ENCODE measurements at places on chromosomes 1 and 21. TPM values are rescaled to one million over a fixed set of nuclear protein-coding genes. Genes with fewer than 3 reads are reported as not detected.

GRCh38 chr21:15809818-15810217 is 80.0 kb downstream of the USP25 start:
- DNase-seq, result no peak

DNA sequence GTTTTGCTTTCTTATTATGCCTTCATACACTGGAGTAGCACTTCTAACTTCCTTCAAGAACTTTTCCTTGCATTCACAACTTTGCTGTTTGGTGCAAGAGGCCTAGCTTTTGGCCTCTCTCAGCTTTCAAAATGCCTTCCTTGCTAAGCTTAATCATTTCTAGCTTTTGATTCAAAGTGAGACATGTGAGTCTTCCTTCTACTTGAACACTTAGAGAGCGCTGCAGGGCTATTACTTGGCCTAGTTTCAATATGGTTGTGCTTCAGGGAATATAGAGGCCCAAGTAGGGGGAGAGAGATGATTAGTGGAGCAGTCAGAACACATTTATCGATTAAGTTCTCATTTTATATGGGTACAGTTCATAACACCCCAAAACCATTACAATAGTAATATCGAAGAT is 12.4 kb downstream of the ANGEL2 start:
- DNase-seq, result no peak

DNA sequence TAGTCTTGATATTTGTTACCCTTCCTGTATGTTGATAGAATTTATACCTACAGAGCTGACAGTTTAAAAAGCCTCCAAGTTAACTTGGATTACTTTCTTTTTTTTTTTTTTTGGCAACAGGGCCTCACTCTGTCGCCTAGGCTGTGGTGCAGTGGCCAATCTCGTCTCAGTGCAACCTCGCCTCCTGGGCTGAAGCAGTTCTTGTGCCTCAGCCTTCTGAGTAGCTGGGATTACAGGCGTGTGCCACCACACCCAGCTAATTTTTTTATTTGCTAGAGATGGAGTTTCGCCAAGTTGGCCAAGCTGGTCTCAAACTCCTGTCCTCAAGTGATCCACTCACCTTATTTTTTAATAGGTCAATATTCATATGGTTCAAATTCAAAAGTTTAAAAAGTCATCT is 32.7 kb downstream of the WDTC1 start:
- DNase-seq, result no peak

Gene CRB1
- not detected for total RNA-seq

DNA sequence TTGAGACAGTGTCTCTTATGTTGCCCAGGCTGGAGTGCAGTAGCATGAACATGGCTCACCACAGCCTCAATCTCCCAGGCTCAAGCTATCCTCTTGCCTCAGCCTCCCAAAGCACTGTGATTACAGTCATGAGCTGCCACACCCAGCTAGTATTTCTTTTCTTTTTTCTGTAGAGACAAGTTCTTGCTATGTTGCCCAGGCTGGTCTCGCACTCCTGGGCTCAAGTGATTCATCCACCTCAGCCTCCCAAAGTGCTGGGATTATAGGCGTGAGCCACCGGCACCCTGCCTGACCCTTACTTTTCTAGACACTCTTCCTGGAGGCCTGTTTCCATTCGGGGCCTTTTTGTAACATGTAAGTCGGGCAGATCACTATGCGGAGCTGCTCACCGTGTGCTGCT is 30.1 kb upstream of the SRP9 start:
- DNase-seq, result no peak

DNA sequence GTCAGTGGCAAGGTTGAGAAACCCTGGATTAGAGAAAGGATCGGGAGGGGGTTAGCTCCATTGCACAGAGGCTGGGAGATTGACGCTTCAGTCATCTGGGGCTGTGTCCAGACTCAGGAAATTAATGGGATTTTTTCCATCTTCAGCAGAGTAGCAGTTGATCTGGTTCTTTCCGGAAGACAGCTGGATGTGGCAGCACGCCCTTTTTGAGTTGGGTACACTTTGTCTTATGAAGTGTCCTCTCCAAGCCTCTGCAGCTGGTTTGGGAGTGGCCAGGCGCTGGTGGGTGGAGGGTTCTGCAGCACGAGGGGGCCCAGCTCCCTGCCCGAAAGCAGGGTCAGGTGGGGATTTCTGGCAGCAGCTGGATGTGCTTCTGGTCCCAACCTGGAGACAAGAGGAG is 95.1 kb downstream of the TAS1R2 start:
- DNase-seq, result no peak
